Heart right ventricle (tissue), 16 donors: ENCODE measurements at places on chromosomes 5 and 9.
A peak's percentile ranks its signal among the peaks of the same experiment; 100 is the strongest.

GRCh38 chr5:180670586-180671359, 21.4 kb upstream of the FLT4 start:
- peak; percentile 53 for DNase-seq

- DNase-seq = no peak
Observed at GRCh38 chr9:2741441-2742158, 24.3 kb downstream of the KCNV2 start.

- no peak for DNase-seq
Observed at GRCh38 chr5:71569748-71570509, 17.2 kb upstream of the MCCC2 start.

GRCh38 chr9:109341561-109341960, 20.7 kb upstream of the EPB41L4B start:
- DNase-seq = no peak

GRCh38 chr5:40754381-40755092, 1.2 kb downstream of the TTC33 start:
- DNase-seq = no peak

DNA sequence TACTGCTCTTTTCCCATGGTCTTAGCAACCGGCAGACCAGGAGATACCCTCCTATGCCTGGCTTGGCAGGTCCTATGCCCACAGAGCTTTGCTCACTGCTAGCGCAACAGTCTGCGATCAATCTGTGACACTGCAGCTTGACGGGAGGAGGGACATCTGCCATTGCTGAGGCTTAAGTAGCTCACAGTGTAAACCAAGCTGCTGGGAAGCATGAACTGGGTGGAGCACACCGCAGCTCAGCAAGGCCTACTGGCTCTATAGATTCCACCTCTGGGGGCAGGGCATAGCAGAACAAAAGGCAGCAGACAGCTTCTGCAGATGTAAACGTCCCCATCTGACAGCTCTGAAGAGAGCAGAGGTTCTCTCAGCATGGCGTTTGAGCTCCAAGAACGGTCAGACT, 40.4 kb downstream of the MCTP1 start:
- DNase-seq = no peak

DNA sequence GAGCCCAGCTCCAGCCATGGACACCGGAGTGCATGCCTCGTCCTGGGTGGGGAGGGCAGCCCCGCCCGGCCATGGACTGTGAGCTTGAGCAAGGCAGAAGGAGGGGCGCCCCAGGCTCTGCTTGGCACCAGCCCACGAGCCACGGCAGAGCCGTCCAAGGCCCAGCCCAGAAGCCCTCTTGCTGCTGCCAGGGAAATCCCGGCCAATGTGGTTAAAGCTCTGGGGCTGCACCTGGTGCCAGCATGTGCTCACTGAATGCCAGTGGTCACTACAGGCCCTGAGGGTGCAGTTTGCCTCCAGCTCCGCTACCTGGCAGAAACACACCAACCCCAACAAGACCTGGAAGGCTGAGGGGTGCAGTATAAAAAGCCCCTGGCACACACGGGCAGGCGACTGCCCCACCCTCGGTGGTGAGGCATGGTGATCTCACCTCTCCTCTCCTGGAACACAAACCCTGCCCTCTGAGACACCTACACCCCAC, 11.8 kb downstream of the BRD3 start:
- DNase-seq = peak; percentile 68
